ENCODE measurements at places on chromosomes 12 and 14.

- no peak for DNase-seq
These were observed 378.5 kb upstream of the MGAT4C start for GRCh38 chr12:86634456-86635410.

GRCh38 chr14:61911574-61911973 lies 149.4 kb downstream of the SNAPC1 start:
- no peak for DNase-seq

DNA sequence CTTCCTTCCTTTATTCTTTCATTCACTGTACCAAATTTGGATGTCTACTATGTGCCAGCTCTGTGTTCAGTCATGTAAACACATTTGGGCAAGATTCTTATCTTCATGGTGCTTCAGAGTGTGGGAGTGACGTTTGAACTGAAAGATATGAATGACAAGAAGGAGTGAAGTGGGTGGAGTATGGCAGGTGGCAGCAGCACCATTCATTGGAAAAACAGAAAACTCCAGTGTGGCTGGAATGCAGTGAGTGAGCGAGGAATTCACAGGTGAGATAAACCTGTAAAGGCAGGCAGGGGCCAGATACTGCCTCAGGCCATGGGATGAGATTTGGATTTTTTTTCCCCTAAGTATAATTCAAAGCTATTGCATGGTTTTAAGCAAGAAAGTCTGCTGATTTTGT lies 140.7 kb upstream of the CCDC198 start:
- no peak for DNase-seq

GRCh38 chr12:41512497-41512896 lies 324.4 kb downstream of the PDZRN4 start:
- no peak for DNase-seq

- no peak for DNase-seq
These were observed 328.2 kb downstream of the ZFP36L1 start for GRCh38 chr14:68464711-68465110.

DNA sequence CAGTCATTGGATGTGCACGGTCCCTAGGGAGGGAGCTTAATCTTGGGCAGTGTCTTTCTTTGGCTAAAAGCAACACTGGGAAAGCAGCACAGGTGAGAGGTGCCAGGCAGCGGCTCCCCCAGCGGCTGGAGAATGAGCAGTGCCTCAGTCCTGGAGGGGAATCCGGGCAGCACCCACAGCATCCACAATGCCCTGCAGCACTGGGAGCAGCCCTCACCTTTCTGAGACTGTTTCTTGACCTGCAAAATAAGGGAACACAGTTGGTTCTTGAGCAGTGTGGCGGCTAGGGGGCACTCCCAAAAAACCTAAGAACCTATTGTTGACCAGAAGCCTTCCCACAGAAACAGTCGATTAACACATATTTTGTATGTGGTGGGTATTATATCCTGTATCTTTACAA lies 75.8 kb downstream of the SINHCAF start:
- no peak for DNase-seq

- DNase-seq = no peak
These were observed 285.9 kb downstream of the MDGA2 start for GRCh38 chr14:47389535-47389934.

DNA sequence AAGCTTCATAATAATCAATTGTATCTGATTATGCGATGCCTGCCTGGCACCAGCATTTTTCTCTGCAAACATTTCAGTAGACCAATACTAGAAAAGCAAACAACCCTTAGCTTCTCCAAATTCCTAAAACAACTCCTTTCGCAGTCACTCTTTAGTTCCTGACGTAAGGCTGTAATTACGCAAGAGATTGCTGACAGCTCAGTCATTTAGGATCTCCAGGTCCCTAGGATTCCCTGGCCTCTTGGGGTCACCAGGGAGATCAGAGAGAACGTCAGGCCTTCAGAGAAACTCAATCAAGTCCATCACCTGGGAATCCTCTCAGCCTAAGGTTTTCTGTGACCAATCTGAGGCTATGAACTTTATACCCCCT lies 390.6 kb downstream of the PAWR start:
- DNase-seq = no peak

- no peak for DNase-seq
These were observed 96.8 kb downstream of the EP400 start for GRCh38 chr12:132046561-132046960.

- DNase-seq = no peak
These were observed 38.6 kb upstream of the SMUG1 start for GRCh38 chr12:54227376-54227775.

DNA sequence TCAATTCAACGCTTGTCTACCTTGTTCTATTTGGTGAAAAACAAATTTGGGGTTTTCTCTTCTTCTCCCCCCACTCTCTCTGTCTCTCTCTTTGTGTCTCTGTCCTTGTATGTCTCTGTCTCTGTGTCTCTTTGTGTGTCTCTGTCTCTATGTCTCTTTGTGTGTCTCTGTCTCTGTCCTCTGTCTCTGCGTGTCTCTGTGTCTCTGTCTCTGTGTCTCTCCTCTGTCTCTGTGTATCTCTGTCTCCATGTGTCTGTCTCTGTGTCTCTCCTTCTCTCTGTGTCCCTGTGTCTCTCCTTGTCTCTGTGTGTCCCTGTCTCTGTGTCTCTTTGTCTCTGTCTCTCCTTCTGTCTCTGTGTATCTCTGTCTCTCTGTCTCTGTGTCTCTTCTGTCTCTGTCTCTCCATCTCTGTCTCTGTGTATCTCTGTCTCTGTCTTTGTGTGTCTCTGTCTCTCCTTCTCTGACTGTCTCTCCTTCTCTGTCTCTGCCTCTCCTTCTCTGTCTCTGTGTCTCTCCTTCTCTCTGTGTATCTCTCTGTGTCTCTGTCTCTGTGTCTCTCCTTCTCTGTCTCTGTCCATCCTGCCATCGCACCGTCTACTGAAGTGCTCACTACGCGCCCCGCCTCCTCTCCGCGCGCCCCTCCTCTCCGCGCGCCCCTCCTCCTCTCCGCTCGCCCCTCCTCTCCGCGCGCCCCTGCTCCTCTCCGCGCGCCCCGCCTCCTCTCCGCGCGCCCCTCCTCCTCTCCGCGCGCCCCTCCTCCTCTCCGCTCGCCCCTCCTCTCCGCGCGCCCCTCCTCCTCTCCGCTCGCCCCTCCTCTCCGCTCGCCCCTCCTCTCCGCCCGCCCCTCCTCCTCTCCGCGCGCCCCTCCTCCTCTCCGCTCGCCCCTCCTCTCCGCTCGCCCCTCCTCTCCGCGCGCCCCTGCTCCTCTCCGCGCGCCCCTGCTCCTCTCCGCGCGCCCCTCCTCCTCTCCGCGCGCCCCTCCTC lies 12.8 kb downstream of the LRCOL1 start:
- no peak for DNase-seq

DNA sequence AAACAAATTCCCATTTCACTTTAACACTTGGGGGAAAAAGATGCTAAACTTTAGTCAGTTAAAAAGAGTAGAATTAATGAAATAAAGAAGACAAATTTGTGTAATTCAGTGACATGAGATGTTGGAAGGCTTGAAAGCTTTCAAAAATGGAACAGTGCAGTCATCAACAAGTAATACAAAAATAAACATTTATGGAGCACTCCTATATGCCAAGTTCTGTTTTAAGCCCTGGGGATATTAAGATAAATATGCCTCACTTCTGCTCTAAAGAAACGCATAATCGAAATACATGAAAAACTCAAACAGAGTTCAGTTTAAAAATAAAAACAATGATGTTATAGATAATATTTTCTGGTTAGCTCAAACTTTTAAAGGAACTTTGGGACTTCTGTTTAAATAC lies 93.0 kb downstream of the KCNH5 start:
- no peak for DNase-seq

- DNase-seq = no peak
These were observed 8.0 kb downstream of the SLC8B1 start for GRCh38 chr12:113326775-113327395.

DNA sequence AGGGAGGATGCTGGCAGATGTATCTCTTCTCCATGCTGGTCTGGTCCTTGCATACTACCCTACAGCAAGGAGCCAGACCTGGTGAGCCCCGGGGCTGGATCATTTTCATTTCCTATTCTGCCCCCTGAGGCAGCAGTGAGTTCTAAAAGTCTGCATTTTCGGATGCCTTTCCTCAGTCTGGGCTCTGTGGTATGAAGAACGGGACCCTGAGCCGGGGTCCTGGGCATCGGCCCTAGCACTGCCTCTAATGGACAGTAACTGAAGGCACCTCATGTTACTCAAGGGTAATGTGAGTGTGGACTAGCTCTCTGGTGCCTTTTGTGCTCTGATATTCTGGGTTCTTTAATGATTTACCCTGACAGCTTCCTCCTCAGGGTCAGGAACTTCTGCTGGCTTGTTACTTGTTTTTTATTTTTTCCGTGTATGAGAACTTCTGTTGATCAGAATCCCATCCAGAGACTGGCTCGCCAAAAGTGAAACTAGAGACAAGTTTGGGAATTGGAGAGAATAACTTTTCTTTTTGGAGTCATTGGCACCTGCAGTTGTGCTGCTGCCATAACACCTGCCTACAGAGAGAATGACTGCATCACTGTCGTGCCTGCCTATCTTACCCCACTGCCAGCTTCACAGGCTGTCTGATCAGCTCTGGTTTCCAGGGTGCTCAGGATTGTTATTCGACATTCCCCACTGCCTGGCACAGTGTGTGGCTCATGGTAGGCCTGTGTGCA lies 62.3 kb downstream of the SUSD6 start:
- DNase-seq = no peak

GRCh38 chr12:117134059-117134458 lies 34.8 kb upstream of the TESC start:
- DNase-seq = no peak

- DNase-seq = no peak
These were observed 21.4 kb upstream of the CLEC4D start for GRCh38 chr12:8491646-8492530.

- DNase-seq = no peak
These were observed 6.9 kb downstream of the LETMD1 start for GRCh38 chr12:51055060-51055459.

GRCh38 chr12:85627584-85627983 lies 208.6 kb downstream of the RASSF9 start:
- no peak for DNase-seq

DNA sequence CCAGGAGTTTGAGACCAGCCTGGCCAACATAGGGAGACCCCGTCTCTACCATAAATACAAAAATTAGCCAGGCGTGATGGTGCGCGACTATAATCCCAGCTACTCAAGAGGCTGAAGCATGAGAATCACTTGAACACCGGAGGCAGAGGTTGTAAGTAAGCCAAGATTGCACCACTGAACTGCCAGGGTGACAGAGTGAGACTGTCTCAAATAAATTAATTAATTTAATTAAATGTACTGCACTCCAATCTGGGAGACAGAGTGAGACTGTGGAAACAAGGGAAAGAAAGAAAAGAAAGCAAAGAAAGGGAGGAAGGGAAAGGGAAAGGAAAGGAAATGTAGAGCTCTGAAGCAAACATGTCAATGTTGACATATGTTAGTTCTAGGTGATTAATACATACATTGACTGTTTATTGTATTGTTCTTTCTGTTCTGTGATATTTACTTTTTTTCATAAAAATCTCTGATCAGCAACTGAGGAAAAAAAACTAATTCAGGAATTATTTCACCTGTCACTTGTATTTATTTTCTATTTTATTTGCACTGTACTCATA lies 99.6 kb downstream of the DENND5B start:
- DNase-seq = no peak

- no peak for DNase-seq
These were observed 56.1 kb downstream of the CDC42BPB start for GRCh38 chr14:103001226-103001625.

DNA sequence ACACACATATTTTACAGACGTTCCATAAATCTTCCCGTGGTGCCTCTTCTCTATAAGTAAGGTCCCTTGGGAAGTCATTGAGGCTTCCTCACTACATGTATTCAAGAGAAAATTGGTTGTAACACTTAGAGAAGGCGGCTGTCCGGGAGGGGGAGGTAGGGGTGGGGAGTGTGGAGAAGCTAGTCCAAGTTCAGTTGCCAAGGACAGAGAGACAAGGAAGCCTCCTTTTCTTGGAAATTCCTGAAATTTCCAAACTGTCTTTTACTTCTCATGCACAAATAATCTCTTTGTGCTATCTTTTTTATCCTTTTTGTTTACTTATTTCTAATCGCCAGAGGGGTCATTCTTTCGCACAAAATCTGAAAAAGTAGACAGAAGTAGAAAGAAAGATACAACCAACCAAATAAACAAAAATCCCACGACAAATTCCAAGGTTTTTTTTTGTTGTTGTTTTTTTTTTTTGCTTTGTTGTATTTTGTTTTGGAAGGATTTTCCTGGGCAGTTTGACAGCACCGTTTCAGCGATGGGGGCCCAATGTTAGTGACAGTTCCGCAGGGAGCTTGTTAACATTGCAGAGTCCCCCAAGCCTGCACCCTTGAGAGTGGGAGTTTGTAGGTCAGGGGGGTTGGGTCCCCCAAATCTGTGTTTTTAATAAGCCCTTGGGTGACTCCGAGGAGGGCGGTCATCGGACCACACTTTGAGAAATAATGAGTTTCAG lies 45.2 kb downstream of the MAP1LC3B2 start:
- DNase-seq = no peak

GRCh38 chr12:49415521-49415970 lies 48.3 kb downstream of the SPATS2 start:
- DNase-seq = no peak

DNA sequence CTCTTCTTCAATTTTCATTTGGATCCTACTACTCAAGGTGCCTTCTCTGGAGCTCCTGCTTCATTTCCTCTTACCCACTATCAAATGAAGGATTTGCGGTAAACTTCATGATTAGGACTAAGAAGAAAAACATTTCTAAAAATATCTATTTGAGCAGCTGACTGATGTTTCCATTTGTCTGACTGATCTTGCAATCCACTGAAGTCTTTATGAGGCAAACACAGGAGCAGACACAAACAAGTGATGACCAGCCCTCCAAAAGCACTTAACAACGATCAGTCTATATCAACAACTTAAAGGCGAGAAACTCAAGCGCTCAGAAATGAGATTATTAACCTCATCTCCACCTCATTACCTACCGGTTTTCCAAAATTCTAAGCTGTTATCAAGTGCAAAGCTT lies 26.2 kb downstream of the OSBPL8 start:
- no peak for DNase-seq

- no peak for DNase-seq
These were observed 642.3 kb downstream of the RPS29 start for GRCh38 chr14:48943913-48944312.

DNA sequence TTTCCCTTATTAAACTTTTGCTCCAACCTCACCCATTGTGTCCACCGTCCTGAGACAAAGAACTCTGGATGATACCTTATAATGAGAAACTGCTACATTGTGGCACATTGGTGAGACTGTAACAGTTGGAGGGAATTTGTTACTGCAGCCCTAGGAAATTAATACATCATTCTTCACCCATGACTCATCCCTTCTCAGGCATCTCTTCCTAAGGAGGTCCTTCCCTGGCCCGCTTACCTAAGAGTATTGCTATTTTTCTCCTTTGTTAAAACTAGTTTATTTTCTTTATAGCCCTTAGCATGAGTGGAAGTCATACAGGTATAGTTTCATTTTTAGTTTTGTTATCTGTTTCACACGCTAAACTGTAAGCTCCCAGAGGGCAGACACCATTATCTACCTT lies 87.1 kb downstream of the TMEM260 start:
- DNase-seq = no peak
